ENCODE measurements at places on chromosomes 6 and 20. TPM values are rescaled to one million over a fixed set of nuclear protein-coding genes. Genes with fewer than 3 reads are reported as not detected.

Gene SLC35D3
- not detected for total RNA-seq

Gene DEF6
- total RNA-seq, result 0.65 TPM

Gene LZTS3
- 3.2 TPM for total RNA-seq

Gene C6orf132
- not detected for total RNA-seq

Gene ISM1
- total RNA-seq, result not detected

Gene BLOC1S5
- total RNA-seq, result 23.8 TPM

Gene WFDC10B
- not detected for total RNA-seq
